ENCODE measurements at places on chromosomes 4 and X.

GRCh38 chrX:118839334-118839958 lies 15.8 kb downstream of the ZCCHC12 start:
- peak; percentile 22 for DNase-seq

DNA sequence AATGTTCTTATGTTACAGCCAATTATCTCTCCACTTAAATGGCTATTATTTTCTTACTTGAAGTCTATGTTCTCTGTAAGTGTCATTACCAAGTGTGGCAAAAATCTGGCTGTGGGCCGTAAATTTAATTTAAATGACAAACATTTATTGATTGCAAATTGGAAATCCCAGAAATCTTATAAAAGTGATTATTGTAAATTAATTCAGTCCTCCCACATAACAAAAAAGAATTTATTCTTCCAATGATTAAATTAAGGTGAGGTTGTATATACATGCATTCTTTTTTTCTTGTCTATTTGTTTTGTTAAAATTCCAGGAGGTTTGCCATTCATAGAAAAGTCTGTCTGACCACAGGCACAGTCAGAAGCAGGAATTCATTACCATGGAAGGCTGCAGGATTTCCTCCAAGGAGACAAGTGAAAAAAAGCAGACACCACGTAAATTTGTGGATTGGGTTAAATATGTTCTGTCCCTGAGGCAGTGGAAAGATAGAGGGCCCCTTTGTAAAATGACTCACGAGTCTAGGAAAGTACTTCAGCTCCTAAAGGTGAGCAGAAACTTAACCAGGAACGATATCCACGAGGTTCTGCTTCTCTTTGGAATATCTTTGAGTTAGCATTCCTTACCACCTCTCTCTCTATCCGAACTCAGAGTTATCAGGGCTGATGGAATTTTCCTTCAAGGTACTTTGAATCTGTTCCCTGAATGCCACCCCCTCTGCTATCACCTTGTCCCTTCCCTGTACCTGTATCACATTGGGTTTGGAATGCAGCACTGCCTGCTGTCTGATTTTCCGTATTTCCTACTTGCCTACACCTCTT lies 10.7 kb downstream of the PPARGC1A start:
- no peak for DNase-seq

DNA sequence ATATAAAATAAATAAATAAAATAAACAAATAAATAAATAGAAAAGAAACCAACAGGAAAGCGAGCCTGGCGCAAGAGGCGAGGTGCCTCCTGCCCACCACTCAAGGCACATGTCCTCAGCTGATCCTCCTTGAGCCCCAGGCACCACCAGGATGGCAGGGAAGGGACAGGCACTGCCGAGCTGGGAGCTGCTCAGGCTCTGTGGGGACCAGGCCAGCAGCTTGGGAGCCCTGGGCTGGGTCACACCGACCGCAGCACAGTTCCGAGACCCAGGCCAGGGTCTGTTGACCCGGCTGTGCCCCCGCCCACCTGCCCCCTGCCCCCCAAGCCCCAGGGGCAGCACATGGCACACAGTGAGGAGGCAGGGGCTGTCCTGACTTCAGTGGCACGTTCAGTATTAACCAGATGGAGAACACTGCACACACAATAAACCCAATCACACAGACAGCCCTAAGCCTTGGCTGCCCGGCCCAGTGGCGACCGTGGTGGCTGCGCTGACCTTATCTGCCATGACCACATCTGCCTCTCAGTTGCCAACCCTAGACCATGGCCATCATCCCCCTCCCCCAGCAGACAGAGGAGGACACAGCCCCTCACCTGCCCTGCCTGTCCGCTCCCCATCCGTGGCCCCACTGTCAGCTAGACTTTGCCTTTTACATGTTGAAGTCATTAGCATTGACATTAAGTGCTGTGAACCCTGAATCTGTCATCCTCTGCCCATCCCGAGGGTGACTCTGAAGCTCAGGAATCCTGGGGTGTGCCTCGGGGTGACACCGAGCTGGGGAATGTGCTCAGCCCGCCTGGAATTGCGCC lies 2.9 kb upstream of the TREX2 start:
- DNase-seq = no peak

DNA sequence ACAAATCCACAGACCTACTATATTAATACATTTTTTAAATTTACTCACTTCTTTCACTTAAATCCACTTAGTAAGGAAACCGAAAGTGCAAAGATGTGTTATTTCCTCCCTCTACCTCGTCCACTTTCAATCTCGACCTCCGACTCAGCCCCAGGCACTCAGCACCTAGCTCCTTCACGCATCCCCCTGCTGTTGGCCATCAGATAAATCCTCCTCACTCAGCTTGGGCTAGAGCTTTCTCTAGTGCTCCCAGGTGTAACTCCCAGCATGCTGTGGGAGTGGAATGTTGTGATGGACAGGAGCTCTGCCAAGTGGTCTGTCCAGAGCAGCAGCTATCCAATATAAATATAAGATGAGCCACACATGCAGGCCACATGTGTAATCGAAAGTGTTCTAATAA lies 26.7 kb upstream of the TEC start:
- no peak for DNase-seq

GRCh38 chrX:15600049-15600448 lies 711 bp downstream of the ACE2 start:
- no peak for DNase-seq

DNA sequence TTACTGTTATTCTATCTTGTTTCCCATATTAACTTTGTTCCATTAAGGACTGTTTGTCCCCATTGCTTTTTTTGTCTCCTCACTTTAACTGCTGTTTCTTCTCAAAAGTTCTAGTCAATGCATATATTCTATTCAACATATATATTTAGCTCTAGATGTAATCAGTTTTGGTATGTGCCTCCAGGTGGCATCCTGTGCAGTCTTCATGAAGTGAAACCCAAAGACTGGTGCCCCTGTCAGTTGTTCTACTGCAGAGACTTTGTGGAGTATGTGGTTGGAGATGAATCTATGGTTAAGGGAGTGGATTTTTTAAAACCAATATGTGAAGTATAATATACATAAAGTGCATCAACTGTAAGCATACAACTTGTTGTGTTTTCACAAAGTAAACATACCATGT lies 57.0 kb downstream of the VAMP7 start:
- DNase-seq = no peak

- no peak for DNase-seq
Measured at GRCh38 chr4:20615486-20616260, 84.6 kb upstream of the PACRGL start.

GRCh38 chrX:155215443-155216178 lies 649 bp upstream of the VBP1 start:
- DNase-seq = no peak

- no peak for DNase-seq
Measured at GRCh38 chr4:1756893-1757779, 35.8 kb downstream of the TACC3 start.

- DNase-seq = no peak
Measured at GRCh38 chrX:15298201-15298600, 17.2 kb downstream of the ASB11 start.

DNA sequence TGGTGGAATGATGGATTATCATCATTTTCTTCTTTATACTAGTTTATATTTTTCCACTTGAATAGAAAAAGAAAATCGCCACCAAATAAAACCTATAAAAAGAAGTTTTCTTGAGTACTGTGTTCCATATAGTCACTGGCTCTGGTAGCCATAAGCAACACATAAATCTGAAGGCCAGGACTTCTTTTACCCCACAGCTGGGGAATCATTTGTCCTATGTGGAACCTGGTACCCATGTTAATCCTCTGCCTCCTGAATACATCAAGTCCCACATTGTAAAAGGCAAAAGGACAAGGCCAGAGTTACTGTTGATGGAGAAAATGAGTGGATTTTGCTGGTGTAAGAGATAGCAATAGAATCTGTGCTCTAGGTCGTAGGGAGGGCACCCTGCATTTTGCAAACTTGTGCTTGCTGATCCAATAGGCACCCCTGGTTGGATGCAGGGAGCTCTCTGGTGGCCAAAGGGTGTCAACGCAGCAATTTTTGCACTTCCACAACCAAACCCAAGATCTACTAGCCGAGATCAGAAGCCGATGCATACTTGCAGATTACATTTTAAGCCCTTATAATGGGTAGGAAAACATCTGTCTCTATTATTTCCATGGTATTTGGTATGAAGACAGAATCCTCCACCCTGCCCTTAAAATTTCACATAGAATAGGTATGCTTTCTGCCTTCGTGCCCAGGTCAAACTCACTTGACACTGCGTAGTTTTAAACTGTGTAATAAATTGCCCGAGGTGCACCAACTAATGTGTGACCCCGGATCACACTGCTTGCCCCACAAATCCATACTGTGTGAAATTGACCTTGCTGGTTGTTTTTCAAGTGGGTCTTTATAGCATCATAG lies 146.2 kb upstream of the SCML1 start:
- DNase-seq = no peak

Measured in stimulated activated CD8-positive, alpha-beta memory T cell treated with anti-CD3 and anti-CD28 coated beads, Interleukin-7, amount 100 ng/mL, for 24 hours (primary cell).